ENCODE measurements at places on chromosomes 11 and 22.

- no peak for DNase-seq
Observed at GRCh38 chr11:6755303-6755952, 16.3 kb downstream of the OR2AG2 start.

DNA sequence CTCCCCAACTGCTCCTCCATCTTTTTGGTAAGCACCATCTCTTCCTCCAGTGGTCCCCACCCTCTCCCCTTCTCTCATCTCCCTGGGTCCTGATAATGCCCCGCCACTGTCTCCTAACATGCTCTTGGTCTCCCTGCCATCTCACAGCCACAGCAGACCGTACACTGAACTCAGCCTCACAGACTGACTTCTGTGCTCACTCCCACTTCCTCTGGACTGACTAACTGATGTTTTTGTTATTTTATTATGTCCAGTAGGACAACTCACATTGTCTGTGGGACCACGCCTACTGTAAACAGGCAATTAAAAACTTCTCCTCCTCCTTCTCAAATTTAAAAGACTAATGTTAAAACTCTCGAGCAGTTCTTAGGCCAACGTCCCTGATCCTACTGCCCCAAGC lies 2.6 kb upstream of the GNAZ start:
- no peak for DNase-seq

DNA sequence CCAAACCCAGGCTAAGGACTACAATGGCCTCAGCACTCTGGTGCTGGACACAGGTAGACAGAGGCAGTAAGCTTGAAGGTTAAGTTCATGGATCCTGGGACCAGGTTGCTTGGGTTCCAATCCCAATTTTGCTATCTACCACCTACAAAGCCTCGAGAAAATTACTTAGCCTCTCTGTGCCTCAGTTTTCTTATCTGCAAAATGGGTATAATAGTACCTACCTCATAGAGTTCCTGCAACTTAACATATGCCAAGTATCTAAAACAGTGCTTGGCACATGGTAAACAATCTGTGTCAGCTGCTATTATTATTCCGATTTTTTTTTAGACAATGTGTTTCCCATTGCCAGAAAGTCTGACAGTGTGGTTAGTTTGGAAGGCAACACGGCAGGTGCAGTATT lies 37.5 kb downstream of the SYN3 start:
- no peak for DNase-seq

GRCh38 chr11:131703311-131703710 lies 332.9 kb downstream of the NTM start:
- no peak for DNase-seq

DNA sequence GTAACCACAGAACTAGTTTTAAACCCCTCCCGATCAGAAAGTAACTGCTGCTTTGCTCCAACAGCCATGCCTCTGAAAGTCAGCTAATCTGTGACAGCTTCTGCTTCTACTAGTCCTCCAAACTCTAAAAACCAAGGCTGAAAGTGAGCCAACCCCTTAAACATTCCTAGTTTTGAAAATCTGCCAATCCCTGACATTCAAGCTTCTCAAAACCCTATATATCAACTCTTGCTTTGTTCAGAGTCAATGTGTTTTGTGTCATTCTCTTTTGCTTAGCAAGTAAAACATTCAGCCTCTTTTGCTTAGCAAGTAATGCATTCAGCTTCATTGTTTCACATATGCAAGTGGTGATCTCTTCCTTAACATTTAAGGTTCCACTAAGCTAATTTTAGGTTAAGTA lies 56.9 kb downstream of the ATG16L2 start:
- DNase-seq, result no peak

DNA sequence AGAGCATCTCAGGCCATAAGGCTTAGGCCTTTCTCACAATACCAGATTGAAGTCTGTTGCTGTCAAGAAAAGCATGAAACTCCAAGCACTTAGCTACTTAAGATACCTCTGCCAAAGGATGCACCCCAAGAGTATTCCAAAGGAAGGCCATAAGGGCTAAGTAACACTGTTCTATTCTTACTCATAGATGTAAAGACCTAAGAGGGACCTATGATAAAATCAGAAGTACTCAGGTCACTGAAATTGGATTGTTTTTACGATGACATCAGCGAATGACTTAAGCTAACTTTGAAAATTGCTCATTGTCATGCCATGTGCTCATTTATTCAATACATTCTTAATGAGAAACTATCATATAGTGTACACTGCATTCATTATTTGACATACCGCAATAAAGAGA lies 172.8 kb downstream of the KCNA4 start:
- no peak for DNase-seq

DNA sequence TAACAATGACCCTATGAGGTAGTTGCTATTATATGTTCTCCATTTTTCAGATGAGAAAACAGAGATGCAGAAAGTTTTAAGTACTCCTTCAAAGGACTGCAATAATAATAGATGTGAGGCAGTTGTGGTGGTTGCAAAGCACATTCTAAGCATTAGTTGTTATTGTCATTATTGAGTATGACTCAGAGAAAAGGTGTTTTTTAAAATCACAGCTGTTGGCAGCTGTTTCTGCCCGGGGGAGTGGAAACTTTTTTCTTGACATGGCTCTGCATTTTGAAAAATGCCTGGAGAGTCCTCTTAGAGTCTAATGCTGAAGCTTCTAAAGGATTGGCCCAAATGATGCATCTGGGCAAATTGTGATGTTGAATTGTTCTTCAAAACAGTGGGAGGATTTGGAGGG lies 244.5 kb upstream of the MPPED2 start:
- DNase-seq, result no peak

GRCh38 chr22:43273902-43274484 lies 69.2 kb downstream of the SCUBE1 start:
- DNase-seq, result peak; percentile 24

GRCh38 chr11:69922596-69923111 lies 103.4 kb upstream of the FGF3 start:
- no peak for DNase-seq

GRCh38 chr11:130215531-130216220 lies 56.1 kb downstream of the ST14 start:
- no peak for DNase-seq

GRCh38 chr11:8085011-8085645 lies 4.1 kb downstream of the TUB start:
- no peak for DNase-seq

GRCh38 chr11:118148856-118149255 lies 3.8 kb downstream of the SCN4B start:
- no peak for DNase-seq

GRCh38 chr11:117188620-117189081 lies 10.1 kb downstream of the SIDT2 start:
- no peak for DNase-seq

DNA sequence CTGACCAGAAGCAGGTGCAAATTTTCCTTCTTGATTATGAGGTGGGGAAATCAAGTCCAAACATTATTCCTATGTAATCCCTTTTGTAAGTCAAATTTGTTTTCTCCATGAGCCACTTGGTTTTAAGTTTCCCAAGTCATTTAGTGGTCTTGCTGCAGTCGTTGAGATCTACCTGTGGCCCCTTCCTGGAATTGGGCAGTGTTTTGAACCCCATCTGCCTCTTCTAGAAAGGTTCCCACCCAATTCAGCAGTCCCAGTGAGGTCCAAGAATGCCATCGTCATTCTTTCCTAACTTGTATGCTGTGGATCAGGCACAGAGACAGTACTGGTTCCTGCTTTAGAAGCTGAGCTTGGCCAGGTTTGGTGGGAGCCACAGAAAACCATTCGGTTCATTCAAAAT lies 77.8 kb upstream of the GNAZ start:
- no peak for DNase-seq

- no peak for DNase-seq
Observed at GRCh38 chr11:45666648-45667642, 1.5 kb upstream of the CHST1 start.

- no peak for DNase-seq
Observed at GRCh38 chr22:42848941-42849550, 8.0 kb downstream of the ARFGAP3 start.

- DNase-seq, result no peak
Observed at GRCh38 chr22:23781065-23781464, 5.7 kb upstream of the SMARCB1 start.

DNA sequence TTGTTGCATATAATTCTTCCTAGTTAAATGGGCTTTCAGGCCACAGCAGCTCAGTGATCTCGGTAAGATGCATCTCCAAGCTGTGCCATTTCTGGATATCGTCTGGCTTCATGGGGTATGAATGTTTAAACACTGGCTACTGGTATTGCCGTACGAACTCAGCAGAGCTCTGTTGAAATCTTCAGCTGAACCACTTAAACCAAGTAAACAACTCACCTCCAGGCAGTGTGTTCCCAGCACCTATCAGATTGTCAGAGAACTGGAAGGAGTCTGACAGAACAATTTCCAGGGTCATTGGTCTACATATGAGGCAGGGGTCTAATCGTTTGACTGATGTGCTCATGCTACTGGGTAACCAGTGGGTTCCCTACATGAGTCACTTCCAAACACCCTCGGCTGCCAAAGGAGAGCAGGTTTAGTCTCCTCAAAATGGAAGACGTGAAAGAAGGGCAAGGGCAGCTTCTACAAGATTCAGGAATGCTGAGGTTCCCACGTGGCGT lies 93.2 kb upstream of the BMAL1 start:
- no peak for DNase-seq

DNA sequence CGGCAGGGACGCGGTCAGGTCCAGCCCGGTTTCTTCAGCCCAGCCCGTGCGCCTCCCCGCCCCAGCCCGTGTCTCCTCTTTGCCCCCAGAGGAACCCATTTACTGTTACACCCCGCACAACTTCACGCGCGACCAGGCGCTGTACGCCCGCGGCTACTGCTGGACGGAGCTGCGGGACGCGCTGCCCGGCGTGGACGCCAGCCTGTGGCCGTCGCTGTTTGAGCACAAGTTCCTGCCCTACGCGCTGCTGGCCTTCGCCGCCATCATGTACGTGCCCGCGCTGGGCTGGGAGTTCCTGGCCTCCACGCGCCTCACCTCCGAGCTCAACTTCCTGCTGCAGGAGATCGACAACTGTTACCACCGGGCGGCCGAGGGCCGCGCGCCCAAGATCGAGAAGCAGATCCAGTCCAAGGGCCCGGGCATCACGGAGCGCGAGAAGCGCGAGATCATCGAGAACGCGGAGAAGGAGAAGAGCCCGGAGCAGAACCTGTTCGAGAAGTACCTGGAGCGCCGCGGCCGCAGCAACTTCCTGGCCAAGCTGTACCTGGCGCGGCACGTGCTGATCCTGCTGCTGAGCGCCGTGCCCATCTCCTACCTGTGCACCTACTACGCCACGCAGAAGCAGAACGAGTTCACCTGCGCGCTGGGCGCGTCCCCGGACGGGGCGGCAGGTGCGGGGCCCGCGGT lies 6.5 kb downstream of the PANX2 start:
- no peak for DNase-seq

DNA sequence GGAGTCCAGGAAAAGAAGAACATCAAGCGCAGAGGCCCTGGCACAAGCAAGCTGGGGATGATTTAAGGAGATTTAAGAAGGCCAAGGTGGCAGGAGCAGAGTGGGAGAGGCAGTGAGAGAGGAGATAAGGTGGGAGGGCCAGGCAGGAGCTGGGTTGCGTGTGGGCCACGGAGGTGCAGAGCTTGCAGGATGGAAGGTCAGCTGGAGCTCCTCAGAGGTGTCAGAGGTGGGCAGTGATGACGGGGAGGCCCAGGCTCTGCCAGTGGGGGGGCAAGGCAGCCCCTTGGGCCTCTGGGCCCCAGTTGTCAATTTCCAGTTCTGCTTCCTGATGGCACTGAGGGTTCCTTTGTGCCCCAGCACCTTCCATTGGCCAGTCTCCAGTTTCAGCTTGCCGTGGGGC lies 6.5 kb downstream of the FRMD8 start:
- no peak for DNase-seq

- no peak for DNase-seq
Observed at GRCh38 chr11:68956142-68956541, 24.6 kb downstream of the MRGPRD start.

- DNase-seq, result no peak
Observed at GRCh38 chr11:102669664-102670063, 35.9 kb downstream of the MMP27 start.

GRCh38 chr22:48779211-48779643 lies 1048.4 kb downstream of the BRD1 start:
- DNase-seq, result no peak

- no peak for DNase-seq
Observed at GRCh38 chr11:67050139-67050538, 6.5 kb upstream of the RHOD start.

DNA sequence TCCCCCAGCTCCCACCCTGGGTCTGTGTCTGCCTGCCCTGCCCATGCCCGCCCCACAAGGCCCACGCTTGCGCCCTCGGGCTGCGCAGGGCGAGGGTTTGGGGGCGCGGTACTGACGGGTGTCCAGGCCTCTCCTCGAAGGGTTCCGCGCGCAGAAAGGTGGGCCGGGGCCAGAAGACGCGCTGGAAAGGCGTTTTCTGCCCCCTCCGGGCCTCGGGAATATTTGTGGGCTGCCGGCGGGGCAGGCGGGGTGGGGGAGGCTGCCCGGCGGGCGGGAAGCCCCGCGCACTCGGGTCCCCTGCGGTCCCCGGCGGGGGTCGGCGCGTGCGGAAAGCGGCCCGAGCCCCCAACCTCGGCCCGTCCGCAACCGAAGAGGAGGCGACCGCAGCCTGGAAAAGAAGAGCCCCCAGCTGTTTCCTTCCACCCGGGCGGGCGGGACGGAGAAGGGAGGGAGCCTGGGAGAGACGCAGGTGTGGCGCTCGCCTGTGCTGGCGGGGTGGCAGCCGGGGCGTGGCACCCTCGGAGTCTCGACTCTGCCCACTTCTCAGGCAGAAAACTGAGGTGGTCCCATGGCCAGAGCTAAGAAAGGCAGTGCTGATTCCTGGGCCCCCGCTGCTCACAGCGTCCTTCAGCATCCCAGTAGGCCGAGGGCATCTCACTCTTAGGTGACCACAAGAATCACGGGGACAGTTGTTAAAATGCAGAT lies 59.0 kb downstream of the THAP12 start:
- no peak for DNase-seq

GRCh38 chr11:24516638-24517037 lies 19.8 kb downstream of the LUZP2 start:
- no peak for DNase-seq

DNA sequence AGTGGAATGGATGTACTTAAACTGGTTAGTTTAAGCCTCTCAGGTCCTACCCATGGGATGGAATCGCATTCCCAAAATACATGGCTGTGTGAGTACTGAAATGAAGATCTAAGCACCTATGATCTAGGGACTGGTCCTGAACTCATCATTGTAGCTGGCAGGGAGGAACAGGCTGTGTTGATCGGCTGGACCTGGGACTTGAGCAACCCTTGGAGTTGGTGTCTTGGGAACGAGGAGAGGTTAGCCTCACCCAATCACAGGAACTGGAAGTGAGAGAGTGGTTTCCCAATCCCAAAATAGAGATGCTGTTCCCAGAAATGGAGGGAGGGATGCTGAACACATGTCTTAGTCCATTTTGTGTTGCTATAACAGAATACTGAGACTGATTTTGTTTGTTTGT lies 16.4 kb upstream of the ASCC2 start:
- DNase-seq, result no peak

DNA sequence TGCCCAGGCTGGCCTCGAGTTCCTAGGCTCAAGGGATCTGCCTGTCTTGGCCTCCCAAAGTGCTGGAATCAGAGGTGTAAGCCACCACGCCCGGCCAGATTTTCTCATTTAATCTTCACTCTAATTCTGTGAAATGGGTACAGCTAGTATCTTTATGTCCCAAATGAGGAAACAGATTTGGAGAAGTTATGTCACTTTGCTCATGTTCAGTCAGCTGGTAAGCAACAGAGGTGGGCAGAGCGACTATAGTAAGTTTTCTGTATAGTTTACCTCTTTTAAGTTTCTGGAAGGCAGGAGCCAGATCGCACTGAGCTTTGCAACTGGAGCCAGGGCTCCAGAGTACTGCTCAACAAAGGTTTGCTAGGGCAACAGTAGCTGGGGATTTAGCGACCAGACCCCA lies 33.2 kb downstream of the RCOR2 start:
- no peak for DNase-seq

GRCh38 chr11:3840004-3840869 lies 522 bp downstream of the RHOG start:
- DNase-seq, result peak; percentile 22

All from activated gamma-delta T cell treated with anti-CD3 and anti-CD28 coated beads, Interleukin-2, amount 50 U/mL, for 16 hours (primary cell).